Esophagus muscularis mucosa (tissue), 4 donors: ENCODE measurements at places on chromosomes 5 and 9. TPM values are rescaled to one million over a fixed set of nuclear protein-coding genes. Genes with fewer than 3 reads are reported as not detected.

Gene TNPO1
- total RNA-seq: 67.8 TPM

Gene FOXD1
- 23.4 TPM for total RNA-seq

Gene ZSWIM6
- 16.4 TPM for total RNA-seq

DNA sequence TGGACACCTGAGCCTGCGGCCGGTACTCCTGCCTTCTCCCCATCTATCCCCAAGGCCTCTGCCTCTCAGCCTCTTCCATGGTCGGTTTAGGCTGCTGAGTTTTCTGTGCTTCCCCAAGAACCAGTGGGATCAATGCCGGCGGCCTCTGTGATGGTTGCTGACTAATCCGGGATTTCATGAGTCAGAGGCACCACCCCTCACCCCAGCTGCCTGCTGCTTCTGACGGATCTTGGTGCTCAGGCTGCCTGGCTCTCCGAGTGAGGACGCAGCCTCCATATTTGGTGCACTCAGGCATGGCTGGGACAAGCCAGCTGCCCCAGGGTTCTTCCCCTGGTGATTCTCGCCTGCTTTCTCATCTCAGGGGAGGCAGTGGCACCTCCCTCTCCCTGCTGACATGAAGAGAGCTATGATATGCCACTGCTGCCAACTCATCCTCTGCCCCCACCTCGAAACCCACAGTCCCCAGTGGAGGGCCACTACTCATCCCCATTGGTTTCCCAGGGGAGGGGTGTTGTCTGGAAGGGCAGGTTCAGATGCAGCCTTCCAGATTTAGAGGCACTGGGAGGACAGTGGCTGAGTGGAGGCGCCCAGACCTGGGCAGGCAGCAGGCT lies 3.3 kb upstream of the MAN1B1 start:
- H3K27me3 ChIP-seq: no peaks in the 10 kb centered on the region
- no peak overlapping the region for H3K4me3 ChIP-seq
- peaks cover 6% of the 10 kb centered on the region for H3K36me3 ChIP-seq
- DNase-seq: peak; percentile 93
- H3K27ac ChIP-seq: peak overlapping the region; percentile 98
- H3K4me1 ChIP-seq: peaks cover 56% of the 10 kb centered on the region

- H3K36me3 ChIP-seq: no peaks in the 10 kb centered on the region
- DNase-seq: no peak
- no peak overlapping the region for H3K27ac ChIP-seq
- no peak overlapping the region for H3K4me3 ChIP-seq
Observed at GRCh38 chr5:91207248-91207647, 175.9 kb downstream of the ARRDC3 start.

- no peaks in the 10 kb centered on the region for H3K27me3 ChIP-seq
- H3K4me1 ChIP-seq: no peaks in the 10 kb centered on the region
- no peak overlapping the region for H3K27ac ChIP-seq
- H3K4me3 ChIP-seq: no peak overlapping the region
Observed at GRCh38 chr5:87438231-87438630, 25.5 kb upstream of the CCNH start.
